Stimulated activated CD4-positive, alpha-beta T cell treated with anti-CD3 and anti-CD28 coated beads, Interleukin-1b, Interleukin-23, amount 100 ng/mL, for 1 hour (primary cell): ENCODE measurements at places on chromosomes 3 and 15.

DNA sequence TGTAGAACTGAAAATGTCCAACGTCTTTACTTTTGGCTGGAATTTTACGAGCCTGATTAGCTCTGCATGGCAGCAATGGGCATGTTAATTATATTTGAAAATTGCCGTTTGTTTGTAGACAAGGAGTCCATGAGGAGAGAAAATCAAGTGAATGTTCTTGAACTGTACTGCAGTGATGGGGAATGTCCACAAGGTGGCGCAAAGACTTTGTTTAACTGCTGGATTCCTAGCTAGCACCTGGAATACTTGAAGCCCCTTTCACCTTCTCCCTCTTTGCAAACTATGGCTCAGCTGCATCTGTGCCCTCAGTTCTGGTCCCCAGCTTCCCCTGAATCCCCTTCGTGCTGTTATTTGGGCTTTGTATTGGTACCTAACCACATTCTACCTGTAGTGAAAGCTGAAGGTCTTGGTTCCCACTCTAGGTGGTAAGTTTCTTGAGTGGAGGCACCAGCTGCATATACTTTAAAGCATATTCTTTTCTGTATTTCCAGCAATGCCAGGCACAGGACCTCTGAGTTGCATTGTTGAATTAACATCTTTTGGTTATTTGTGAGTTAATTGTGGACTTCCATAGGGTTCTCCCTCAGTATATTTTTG is 25.3 kb downstream of the EXOG start:
- DNase-seq: peak; percentile 26

DNA sequence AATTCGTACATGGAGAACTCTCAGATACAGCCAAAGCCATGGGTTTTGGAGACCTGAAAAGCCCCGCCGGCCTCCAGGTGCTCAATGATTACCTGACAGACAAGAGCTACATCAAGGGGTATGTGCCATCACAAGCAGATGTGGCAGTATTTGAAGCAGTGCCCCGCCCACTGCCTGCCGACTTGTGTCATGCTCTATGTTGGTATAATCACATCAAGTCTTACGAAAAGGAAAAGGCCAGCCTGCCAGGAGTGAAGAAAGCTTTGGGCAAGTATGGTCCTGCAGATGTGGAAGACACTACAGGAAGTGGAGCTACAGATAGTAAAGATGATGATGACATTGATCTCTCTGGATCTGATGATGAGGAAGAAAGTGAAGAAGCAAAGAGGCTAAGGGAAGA is 23.5 kb downstream of the MYO5A start:
- DNase-seq: no peak

- no peak for DNase-seq
Measured at GRCh38 chr15:27742751-27743477, 356.2 kb downstream of the OCA2 start.

DNA sequence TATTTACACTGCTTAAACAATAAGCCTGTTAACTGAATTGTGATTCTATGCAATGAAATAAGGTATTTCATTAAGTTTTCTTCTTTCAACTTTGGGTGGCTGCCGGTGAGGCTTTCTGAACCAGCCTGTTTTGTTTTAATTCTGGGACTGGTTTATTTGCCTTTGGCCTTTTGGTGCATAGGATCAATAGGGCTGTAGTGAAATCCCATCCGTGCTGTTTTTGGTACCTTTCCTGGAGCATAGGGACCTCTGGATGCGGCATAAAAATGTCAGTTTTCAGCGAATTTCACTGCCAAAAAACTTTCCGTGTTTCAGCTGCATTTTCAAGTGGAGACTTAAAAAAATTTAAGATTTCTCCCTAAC is 514 bp downstream of the PLS1 start:
- no peak for DNase-seq

DNA sequence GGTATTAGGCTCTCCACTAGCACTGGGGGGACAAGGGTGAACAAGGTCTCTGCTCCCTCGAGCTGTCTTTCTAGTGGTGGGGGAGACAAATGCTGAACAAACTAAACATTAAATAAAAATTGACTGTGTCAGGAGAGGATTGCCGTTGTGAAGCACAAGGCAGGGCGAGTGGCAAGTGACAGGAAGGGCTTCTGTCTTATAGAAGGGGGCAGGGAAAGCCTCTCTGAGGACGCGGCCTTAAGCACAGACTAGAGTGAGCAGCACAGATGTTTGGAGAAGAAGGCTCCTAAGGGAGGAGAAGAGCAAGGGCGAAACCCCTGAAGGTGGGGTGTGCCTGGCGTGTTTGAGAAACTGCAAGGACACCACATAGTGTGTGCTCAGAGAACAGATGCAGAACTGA is 50.9 kb upstream of the ATP2B2 start:
- DNase-seq: no peak

GRCh38 chr3:23748398-23749110 is 57.2 kb upstream of the UBE2E1 start:
- no peak for DNase-seq

GRCh38 chr3:10561946-10562560 is 56.7 kb upstream of the ATP2B2 start:
- no peak for DNase-seq

GRCh38 chr3:119342176-119342575 is 48.0 kb downstream of the ARHGAP31 start:
- DNase-seq: no peak

DNA sequence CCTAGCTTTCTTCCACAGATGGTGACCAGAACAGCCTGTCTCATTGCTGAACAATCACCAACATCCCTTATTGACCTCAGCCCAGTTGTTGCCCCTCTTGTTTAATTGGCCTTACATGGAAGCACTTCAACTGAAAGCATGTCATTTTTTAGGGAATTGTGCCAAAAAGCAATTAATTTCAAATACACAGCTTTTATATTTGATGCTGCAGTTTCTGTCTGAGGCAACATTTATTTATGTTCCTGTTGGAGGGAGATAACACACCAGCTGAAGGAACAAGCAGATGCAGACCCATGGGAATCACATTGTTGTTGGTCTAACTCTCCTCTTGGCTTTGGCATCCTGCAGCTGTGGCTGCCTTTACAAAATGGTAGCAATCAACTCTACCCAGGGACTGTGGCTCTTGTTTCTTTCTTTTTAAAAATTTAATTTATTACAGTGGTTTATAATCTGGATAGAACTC is 498.1 kb upstream of the RGMA start:
- DNase-seq: no peak

- no peak for DNase-seq
Measured at GRCh38 chr3:180808823-180809575, 103.5 kb upstream of the FXR1 start.

DNA sequence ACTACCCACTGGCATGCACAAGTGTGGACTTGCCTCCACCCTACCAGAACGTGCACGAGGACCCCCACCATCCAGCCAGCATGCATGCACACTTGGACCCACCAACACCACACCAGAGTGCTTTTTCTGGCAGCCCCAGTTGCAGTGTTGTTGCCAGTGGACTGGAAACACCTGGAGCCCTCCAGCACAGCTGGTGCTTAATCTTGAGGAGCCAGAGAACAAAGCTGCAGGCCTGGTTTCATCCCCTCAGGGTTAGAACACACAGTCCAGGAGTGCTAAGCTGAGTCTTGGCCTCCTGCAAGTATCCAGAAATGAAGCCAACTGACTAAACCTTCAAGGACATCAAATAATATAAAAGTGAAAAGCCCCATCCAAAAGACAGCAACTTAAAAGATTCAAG is 888.0 kb downstream of the NTRK3 start:
- no peak for DNase-seq

DNA sequence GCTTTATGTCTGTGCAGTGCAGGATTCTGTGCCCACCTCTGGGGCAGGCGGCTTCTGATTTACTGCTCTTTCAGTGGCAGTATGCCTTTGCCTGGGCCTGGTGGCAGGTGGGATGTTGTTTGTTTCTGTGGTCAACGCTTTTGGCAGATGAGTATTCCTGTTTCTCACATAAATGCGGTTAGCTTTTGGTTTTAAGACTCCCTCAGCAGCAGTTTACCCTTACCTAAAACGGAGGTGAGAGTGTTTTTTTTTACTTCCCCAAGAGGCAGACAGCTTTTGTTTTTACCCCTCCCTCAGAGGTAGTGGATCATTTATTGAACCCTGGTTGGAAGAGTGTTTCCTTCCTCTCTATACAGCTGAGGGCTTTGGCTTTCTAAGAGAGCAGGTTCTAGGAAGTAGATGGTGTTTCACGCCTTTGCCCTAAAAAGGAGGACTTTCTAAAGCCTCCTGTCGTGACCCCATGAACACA is 134.1 kb upstream of the PLSCR5 start:
- no peak for DNase-seq

- no peak for DNase-seq
Measured at GRCh38 chr3:158509891-158510290, 61.1 kb upstream of the MLF1 start.

GRCh38 chr3:52347716-52348635 is 31.9 kb downstream of the DNAH1 start:
- DNase-seq: no peak

- DNase-seq: no peak
Measured at GRCh38 chr3:196792771-196793170, 53.1 kb downstream of the PAK2 start.

DNA sequence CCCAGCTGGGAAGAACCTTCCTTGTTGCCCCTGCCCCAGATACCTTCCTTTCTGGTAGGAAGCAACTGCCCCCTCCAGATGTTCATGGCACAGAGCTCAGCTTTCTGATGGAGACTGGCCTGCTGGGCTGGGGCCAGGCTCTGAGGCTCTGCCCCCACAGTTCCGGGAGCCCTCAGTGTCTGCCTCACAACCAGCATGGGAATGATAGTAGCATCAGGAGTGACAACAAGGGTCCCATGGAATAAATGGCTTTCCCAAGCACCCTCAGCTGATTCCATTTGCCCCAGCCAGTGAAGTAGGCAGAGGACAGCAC is 65.6 kb upstream of the IQSEC1 start:
- DNase-seq: no peak

DNA sequence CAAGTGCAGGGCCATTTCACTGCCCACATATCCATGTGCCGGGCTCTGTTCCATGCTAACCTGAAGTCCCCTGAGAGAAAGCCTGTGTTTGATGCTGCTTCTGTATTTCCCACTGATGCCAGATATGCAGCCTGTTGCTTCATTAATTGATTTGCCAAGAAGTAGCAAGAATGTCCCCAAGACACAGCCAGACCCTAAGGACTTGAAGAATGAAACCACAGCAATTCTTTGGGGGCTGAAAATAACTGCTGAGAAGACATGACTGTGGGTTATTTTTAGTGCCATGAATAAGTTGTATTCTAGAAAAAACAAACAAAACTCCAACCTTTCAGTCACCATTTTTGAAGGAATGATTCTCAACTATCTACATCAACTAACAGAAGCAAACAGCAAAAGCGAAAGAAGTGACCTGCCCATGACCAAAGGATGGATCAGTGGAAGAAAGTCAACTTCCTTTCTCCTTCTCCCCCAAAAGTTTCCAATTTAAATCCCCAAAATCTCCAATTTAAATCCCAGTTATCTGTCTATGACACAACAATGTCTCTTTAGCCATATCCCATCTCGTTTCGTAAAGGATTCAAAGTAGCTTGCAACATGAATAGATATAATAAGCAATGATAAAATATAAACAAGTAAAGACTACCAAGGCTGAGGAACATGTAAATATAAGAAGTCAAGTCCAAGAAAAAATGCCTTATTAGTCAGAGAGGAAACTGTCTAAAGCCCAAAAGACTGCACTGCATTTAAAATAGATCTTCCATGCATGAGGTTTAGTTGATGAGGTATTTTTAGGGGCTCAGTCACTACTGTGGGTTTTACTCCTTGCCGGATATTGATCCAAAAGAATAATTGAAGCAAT is 226.8 kb downstream of the DTWD1 start:
- DNase-seq: no peak

- DNase-seq: no peak
Measured at GRCh38 chr3:64167351-64167750, 57.9 kb downstream of the PRICKLE2 start.

GRCh38 chr3:196216089-196216564 is at the start of gene SLC51A:
Gene SLC51A, plus strand, starts transcription at chr3:196216534. Its CDS starts 179 bp downstream, at chr3:196216713.
- DNase-seq: no peak

- DNase-seq: no peak
Measured at GRCh38 chr15:65042776-65043327, 2.3 kb upstream of the SLC51B start.

- DNase-seq: no peak
Measured at GRCh38 chr3:39196671-39197356, 4.4 kb upstream of the XIRP1 start.

GRCh38 chr15:32851572-32851971 is 133.8 kb downstream of the GREM1 start:
- DNase-seq: no peak

- DNase-seq: no peak
Measured at GRCh38 chr3:196633555-196634151, 5.8 kb upstream of the NRROS start.

DNA sequence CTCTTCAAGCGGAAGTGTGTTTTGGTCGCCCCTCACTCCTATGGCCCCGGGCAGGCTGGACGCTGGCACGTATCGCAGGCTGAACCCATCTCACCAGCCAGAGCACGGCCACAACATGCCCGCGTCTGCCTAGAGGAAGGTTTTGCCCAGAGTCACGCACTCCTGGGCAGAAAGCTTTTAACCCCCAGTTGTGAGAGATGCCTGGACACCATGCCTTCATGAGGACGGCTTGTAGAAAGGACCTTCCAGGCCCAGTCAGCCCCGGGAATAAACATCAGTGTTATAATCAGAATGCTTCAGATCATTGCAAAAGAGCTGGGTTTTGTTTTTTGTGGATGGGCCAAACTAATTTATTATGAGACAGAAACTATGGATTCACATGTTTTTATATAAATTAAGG is 16.5 kb downstream of the CYFIP1 start:
- no peak for DNase-seq

DNA sequence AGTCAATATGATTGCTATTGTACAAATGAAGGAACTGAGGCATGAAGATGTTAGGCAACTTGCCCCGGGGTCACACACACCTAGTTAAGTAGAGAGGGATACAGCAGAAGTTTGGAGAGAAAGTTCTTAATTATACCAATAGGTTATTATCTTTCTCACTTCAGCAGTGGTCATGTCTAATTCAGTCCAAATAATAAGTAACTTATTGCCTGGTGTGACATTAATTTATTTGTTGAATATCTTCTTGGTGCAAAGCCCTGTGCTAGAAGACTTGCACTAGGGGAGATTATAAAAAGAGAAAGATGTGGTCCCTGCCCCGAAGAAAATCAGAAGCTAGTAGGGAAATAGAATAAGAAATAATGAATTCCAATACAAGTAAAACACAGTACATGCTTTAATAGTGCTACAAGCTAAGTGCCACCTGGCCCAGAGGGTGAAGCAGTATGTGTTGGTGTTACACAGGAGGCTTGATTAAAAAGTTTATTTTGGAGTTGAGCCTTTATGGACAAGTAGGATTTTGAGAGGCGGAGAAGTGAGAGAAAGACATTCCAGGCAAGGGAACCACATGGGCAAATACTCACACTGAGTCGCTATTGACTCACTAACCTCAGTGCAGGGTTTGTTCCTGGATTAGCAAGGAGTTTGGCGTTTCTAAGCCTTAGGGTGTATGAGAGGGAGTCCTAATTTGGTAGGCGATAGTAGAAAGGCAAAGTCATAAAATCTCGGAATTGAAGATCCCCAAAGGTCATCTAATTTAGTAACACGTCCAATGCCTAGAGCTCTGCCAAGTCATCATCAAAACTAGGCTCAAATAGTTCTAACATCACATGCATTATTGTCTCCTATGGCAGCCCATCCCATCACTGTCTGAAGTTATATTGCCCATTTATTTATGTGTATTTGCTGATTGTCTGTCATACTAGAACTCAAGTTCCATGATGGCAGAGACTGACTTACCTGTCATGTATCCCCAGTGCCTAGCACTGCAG is 19.2 kb upstream of the GSK3B start:
- DNase-seq: no peak

- DNase-seq: no peak
Measured at GRCh38 chr3:64760258-64760657, 72.5 kb upstream of the ADAMTS9 start.
